Prostate gland (tissue), 2 donors: ENCODE measurements at places on chromosomes 2 and 18.

- DNase-seq, result no peak
Observed at GRCh38 chr2:71070294-71071093, 2.0 kb downstream of the NAGK start.

DNA sequence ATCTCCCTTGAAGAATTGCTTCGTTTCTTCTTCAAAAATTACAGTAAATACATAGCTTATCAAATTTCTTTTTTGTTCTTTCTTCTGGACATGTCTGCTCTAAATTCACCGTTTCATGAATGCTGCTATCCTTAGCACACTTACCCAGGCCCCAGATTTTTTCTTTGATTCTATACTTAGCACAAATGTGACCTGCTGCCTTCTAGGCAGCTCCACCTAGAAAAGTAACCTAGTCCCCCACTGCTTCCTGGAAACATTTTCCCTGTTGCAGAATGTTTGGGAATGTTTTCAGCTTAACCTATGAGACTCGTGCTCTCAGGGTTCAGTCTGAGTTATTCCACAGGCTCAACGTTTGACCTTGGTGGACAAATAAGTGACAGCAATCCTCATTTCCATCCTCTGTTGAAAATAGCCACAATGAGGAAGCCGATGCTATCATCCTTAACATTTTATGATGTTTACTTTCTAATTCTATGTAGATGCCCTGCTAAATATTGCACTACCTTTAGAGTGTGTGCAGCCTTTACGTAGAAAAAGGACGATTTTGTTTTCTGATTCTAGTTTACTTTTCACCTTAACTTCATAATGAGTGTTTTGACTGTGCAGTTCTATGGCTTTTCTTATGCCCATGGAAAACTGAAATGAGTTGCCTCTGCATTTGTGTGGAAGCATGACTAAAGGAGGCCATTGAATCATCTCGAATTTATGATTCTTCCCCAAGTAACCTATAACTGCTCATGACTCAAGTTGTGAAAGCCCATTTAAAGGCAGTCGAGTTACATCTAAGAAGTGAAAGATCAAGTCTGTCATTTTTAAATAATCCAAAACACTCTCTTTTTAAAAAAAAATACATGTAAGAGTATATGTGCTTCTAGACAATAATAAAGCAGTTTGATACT lies 47.7 kb downstream of the TMEM182 start:
- no peak for DNase-seq

GRCh38 chr18:59550174-59550516 lies 147.1 kb downstream of the CCBE1 start:
- no peak for DNase-seq

GRCh38 chr2:181632733-181633401 lies 24.0 kb downstream of the CERKL start:
- DNase-seq, result no peak
